ENCODE measurements at places on chromosomes 6 and 20.

GRCh38 chr6:604579-604978, 52.3 kb downstream of the HUS1B start:
- no peak for DNase-seq

- no peak for DNase-seq
These were observed 651.6 kb upstream of the MARCKS start for GRCh38 chr6:113205553-113205952.

- DNase-seq, result no peak
These were observed 136.6 kb downstream of the CCDC170 start for GRCh38 chr6:151630387-151630786.

DNA sequence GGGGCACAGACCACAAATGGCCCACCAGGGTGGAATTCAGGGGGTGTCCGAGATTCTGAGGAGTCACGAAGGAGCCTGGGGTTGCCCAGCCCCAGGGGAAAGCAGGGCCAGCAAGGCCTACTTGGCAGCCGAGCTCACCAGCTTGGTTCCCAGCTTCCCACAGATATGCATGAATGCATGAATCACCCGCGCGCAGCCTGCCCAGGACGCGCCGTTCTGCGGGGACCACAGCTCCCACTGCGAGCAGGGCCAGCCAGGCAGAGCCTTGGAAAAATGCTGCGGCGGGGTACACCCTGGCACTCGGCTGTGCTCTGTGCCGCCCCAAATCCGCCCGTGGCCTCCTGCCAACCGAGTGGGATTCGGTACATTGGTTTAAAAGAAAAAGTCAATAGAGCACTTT, 211.0 kb downstream of the NFATC2 start:
- no peak for DNase-seq

DNA sequence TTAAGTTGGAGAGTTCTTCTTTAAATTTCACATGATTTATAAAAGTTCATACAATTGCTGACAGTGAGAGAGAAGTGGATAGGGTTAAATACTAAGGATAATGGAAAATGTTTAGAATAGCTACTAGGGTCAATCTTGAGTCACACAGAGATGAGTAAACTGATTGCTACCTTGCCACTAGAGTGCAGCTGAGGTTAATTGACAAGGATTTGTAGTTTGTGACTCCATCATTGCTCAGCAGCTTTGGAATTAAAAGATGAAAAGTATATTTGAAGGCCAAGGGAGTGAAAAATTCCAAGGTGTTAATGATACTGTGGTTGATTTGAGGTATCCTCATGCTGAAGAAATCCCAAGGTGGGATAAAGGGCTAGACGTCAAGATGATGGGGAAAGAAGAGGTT, 524.0 kb downstream of the UTRN start:
- no peak for DNase-seq

- no peak for DNase-seq
These were observed 221.3 kb downstream of the GRIK2 start for GRCh38 chr6:101614774-101615173.

DNA sequence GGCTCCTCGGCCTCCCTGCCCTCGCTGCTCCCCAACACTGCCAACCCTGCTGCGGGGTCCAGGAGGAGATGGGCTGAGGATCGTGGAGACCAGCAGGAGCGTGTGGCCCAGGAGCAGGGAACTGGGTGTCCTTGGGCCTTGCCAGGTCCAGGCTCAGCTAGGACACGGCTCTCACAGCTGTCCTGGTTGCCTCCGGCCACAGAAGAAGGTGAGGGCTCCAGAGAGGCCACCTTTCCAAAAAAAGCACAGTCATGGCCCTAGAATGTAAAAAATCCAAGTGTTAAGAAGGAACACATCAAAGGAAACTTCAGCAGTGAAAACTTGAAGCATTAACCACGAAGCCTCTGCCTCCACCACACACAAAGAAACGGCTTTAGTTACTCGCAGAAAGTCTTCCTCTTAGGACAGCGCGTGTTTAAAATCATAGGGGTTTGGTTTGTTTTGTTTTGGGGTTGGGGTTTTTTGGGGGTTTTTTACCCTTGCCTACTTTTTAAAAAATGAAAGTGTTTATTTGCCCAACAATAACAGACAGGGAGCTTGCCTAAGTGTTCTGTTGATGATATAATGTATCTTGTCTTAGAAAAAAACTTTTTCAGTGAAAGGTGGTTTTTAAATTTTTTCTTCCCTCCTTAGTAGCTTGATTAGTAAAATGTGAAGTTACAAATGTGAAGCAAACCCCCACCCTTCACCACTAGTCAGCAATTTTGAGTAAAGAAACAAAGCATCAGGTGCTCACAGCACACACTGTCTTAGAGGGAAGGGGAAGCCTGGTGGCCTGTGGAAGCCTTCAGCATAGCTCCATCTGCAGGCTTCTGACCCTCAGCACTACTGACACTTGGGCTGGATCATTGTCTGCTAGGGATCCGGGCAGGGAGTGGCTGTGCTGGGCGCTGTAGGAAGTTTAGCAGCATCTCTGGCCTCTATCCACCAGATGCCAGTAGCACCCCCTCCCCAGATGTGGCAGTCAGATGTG, 60.0 kb downstream of the PTPN1 start:
- no peak for DNase-seq

- no peak for DNase-seq
These were observed 14.4 kb upstream of the PPP1R14C start for GRCh38 chr6:150128425-150128824.

DNA sequence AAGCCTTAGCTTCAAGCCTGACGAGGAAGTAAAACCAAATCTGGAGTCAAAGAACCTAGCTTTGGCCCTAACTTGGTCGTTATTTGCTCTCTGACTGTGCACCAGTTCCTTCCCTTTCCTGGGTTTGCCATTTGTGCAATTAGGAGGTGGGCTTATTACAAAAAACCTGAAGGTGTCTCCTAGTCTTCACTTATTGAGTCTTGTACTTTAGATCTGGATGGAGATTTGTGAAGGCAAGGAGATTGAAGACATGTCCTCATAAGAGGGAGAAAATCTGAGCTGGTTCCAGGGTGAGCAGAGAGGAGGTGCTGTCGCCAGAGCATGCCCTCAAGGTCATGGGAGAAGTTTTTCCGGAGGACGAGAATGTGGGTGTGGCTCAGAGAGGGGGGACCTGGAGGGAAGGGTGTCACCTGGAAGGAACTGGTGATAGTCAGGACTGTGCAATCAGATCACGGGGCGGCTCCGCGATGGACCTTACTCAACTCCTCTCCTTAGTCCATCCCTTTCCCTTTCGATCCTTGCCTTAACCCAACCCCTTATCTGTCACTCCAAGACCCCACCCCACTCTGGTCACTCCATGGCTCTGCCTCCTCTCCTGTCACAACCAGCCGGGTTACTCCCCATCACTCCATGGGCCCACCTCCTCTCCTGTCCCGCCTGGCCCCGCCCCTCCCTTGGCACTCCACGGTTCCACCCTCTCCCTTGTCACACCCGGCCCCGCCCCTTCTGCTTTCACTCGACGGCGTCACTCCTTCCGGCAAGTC, 588 bp upstream of the ACSS2 start:
- DNase-seq, result peak; percentile 89

DNA sequence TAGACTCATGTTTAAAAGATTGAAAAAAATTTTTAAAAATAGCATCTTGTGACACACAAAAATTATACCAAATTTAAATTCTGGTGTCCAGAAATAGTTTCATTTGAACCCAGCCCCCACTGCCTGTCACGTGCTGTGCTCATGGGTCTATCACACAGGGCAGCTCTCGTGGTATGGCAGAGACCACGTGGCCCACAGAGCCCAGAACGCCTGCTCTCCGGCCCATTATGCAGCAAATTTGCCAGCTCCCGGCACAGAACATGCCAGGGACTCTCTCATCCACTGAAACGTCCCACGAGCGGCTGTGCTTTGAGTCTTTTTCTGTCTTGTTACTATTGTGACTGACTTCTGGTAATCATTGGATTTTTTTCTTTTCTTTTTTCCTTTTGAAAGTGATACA, 224.3 kb downstream of the TTLL2 start:
- DNase-seq, result no peak

- DNase-seq, result no peak
These were observed 7.0 kb downstream of the HELZ2 start for GRCh38 chr20:63567136-63567385.

GRCh38 chr6:20129290-20130088, 82.8 kb downstream of the MBOAT1 start:
- no peak for DNase-seq

- DNase-seq, result no peak
These were observed 50.6 kb downstream of the SRC start for GRCh38 chr20:37396416-37397075.

GRCh38 chr6:27829453-27830211, 82.6 kb downstream of the OR2B2 start:
- no peak for DNase-seq

- no peak for DNase-seq
These were observed 1289.3 kb downstream of the HACE1 start for GRCh38 chr6:103570431-103570830.

DNA sequence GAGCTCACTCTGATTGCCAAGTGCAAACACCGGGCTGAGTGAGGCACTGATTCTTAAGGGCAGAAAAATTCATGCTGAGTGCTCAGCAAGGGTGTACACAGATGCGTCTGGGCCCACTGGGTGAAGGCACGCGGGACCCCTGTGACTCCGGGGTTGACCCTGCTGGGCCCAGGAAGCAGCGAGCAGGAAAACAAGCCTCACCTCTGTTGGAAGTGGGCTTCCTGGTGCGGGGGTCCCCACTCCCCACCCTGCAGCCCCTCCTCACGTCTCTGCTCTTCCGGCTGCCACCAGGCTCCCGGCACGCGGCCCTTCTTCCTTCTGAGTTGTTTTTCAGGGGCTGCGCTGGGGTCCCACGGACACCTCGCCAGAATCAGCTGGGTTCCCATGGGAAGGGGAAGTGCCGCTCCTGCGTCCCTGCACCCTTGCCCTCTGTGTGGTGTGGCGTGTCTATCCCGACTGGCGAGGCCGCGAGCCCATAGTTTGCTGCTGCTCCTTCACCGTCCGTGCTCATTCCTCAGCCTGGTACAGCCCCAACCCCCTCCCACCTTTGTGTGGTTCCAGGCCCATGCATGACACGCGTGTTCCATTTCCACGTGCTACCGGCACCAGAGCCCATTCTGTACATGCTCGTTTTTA, 80.6 kb upstream of the BHLHE23 start:
- DNase-seq, result no peak

GRCh38 chr6:149130090-149130489, 187.4 kb upstream of the TAB2 start:
- no peak for DNase-seq

- DNase-seq, result no peak
These were observed 11.6 kb downstream of the RREB1 start for GRCh38 chr6:7119272-7119801.

DNA sequence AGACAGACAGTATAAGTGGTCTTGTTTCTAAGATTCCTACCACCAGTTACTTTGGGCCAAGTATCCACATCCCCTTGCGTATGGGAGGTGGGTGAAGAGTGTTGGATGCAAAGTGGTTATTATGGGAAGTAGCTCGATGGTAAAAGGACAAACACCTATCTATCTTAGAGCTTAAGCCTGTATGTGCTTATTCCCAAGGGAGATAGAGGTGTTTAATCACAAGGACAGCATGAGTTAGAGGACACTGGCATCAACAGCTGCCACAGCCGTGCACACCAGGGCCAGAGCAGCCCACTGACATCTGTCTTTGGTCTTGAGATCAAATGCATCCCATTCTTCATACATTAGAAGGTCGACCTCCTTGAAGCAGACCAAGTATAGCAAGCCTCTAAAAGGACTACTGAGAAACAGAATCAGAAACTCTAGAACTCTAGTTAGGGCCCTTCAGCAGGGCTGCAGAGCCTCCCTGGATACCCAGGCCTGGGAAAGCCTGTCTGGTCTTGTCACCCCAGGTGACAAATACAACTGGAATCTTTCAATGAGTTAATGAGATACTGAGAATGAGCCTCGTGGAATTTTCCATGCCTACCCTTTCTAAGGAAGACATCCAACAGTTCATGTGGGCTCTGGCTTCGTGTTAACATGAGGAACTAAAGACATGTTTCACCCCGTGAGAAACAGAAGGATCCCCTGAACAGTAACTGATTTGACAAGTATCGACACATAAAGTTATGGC, 28.7 kb downstream of the TXNDC5 start:
- no peak for DNase-seq

DNA sequence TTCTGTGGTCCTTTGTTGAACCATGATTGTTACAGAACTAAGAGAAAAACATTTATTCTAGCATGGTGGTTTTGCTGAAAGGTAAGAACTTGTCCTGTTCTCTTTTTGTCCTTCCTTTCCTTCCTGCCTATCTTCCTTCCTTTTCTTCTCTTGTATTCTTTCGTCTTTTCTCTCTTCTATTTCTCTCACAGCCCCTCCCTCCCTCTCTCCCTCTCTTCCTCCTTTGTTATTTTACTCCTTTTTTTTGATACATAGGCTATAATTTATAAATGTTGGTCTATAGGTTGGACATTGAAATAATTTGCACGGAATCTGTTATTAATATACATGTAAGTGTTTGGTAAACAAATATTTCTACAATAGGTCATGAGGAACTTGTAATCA, 18.6 kb downstream of the ADGRB3 start:
- DNase-seq, result no peak

- DNase-seq, result no peak
These were observed 221.8 kb downstream of the FRK start for GRCh38 chr6:115838763-115839401.

GRCh38 chr6:14474816-14475215, 357.2 kb downstream of the CD83 start:
- no peak for DNase-seq

DNA sequence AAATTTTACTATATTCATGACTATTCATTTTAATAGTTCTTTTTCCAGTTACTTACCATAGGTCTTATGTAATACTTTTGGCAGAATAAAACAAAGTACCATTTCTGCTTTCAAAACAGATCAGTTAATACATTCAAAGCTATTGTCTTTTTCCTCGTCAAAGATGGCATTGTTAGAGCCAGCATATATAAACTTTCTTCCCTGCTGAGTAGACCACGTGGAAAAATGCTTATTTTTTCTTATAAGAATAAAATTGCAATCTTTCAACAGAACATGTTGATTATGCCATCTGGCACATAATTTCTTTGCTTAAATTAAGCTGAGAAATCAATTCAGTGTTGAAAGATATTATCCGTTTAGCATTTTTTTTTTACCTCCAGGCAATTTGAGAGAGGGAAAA, 34.9 kb upstream of the EXOC2 start:
- no peak for DNase-seq

- DNase-seq, result no peak
These were observed 627 bp upstream of the RPP21 start for GRCh38 chr6:30344191-30344867.

DNA sequence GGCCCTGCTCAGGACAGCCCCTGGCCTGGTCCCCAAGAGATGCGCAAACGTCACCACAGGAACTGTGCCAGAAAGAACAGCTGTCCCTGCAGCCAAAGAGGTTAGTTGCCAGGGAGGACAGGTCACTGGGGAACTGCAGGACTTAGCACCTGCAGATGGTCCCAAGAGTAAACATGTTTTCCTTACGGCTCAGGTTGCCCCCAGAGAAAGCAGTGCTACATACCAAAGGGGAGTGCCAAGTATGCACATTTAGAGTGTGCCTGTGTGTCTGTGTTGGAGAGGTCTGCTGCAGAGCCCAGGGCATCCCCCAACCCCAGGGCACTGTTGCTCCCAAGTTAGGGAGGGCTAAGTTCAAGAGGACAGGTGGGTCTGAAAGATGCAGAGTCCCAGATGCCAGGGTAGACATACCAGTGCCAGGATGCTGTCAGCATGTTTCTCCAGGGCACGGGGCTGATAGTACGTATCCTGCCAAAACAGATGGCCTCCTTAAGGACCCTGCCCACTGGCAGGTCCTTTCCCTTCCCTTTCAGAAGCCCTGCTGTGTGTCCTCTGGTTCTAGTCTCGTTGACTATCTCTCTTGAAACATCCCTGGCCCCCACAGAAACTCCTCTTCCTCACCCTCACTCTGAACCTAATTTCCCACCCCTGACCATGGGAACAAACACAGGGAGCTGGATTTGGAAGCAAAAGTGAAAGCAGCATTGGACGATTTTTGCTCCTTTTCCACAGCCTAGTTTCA, 1.3 kb downstream of the ABHD16A start:
- no peak for DNase-seq
